ENCODE measurements at places on chromosomes 5 and 9.

GRCh38 chr5:16726538-16726946, 109.7 kb upstream of the RETREG1 start:
- DNase-seq, result no peak

DNA sequence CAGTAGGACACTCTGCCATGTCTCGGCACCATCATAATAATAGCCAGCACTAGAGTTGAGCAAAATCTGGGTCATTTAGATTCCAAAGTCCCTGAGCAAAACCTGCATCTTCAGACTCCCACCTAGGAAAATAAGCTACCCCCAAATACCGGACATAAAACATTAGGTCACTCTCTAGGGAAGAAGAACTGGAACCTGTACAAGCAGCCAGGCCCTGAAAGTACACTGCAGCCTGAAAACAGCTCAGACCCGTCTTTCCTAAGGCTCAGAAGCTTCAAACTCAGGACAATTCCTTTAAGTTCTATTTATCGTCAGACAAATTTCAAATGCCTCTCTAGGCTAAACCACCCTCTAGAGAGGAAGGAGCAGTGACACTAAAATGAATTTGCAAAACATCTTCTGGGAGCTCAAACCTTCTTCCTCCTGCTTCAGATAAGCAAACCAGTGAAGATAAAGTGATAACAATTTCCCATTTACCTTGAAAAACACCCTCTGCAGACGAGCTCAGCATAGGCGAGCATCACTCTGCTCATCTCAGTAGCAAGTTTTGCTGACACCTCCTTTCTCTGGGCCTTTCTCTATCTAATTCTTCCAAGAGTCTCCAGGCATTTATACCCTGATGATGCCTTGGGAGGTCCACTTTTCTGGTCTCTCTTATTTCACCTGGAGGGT, 34.0 kb downstream of the ADAM19 start:
- DNase-seq, result no peak

DNA sequence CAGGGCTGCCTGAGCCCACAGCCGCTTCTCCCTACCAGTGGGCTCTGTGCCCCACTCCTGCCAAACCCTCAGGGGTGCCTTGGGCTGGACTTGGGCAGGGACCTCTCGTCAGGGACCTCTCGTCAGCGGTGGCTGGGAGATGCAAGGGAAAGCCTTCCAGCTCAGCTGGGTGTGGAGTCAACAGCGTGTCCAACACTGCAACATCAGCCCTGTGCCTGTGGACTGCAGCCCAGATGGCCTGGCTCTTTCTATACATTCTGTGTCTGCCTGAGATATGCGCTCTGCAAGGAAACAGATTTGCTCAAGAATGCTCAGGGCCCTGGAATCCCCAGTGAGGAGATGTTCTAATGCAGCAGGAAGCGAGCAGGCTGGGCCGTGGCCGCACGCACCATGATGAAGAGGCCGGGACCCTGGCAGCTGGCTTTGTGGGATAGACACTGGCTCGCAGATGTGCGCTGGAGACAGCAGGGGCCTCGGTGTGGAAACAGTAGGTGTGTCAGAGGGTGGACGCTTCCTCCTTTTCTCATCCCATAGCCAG, 85.0 kb upstream of the COL5A1 start:
- DNase-seq, result no peak

GRCh38 chr9:115191667-115192066, 73.7 kb upstream of the TNC start:
- DNase-seq, result no peak

DNA sequence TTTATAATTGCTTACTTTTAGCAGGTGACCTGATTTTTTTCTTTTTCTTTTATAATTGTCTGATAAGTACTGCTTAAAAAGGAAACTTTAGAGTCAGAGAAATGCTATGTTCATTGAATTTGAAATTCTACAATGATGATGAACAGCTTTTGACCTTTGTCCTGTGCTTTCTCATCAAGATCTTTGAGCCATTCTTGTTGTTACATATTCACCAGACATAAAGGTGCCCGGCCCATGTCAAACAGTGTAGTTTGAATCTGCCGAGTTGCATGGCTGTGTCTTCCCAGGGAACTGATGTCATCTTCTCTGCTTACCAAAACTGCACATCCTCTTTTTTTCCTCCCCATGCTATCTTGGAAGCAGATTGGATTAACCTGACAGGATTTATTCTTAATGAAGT, 163.6 kb downstream of the LRRC70 start:
- DNase-seq, result no peak

- no peak for DNase-seq
Measured at GRCh38 chr9:70801181-70801829, 320.1 kb downstream of the TRPM3 start.

DNA sequence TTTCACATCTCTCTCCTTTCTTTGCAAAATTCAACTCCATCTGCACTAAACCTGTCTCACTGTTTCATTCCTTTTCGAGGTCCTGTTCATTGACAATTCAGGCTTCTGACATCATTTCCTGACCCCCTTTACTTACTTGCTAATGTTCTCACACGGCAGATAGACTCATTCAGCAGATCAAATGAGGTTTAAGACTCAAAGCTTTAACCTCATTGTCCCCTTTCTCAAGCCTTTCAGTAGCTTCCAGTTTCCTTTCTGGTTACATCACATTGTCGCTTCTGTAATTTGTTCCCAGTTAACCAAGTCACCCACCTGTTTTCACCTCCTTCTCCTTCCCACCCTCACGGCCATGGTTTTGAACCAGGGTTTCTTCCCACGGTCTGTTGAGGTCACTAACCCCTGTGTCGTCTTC, 143.4 kb upstream of the OTULINL start:
- DNase-seq, result no peak

- no peak for DNase-seq
Measured at GRCh38 chr5:168472329-168472728, 13.9 kb upstream of the RARS1 start.

- no peak for DNase-seq
Measured at GRCh38 chr5:73117088-73117740, 3.2 kb upstream of the TMEM171 start.

GRCh38 chr9:37028420-37029031, 5.5 kb downstream of the PAX5 start:
- DNase-seq, result no peak

DNA sequence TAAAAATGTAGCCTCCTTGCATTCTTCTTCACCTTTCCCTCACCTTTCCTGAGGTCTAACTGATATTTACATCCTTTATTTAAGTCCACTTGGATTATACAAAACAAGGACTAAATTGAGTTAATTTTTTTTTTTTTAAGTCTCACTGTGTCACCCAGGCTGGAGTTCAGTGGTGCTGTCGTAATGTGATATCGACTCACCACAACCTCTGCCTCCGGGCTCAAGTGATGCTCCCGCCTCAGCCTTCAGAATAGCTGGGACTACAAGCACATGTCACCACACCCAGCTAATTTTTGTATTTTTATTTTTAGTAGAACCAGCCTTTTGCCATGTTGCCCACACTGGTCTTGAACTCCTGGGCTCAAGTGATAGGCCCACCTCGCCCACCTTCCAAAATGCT, 195.3 kb downstream of the BNC2 start:
- DNase-seq, result no peak

- no peak for DNase-seq
Measured at GRCh38 chr5:156259618-156260017, 67.3 kb upstream of the SGCD start.

DNA sequence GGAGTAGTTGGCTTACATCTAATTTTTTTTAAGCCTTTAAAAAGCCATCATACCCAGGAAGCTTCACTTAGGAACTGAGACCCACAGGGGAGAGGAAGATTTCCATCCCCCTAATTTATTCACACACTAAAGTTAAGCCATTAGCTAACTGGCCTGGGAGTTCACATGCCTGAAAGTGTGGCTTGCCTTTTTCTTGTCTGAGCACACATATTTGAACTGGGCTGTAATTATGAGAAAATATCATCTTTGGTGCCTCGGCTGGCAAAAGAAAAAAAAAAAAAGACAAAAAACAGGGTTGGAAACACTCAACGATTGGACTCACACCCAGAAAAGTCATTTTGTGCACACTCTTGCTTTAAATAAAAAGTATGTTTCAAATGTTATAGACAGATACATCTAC, 847.3 kb downstream of the MAT2B start:
- no peak for DNase-seq

Measured in activated T-cell treated with anti-CD3 and anti-CD28 coated beads for 24 hours (primary cell).